ENCODE measurements at places on chromosomes 13 and 19.

- no peak for DNase-seq
These were observed 26.7 kb downstream of the FAAP24 start for GRCh38 chr19:32998722-32999121.

GRCh38 chr19:42323473-42323851, 2.0 kb upstream of the MEGF8 start:
- DNase-seq: no peak

GRCh38 chr19:18871543-18871942, 24.4 kb downstream of the CERS1 start:
- no peak for DNase-seq

- DNase-seq: peak; percentile 66
These were observed 698 bp downstream of the BLOC1S3 start for GRCh38 chr19:45179072-45179891.

- peak; percentile 84 for DNase-seq
These were observed 17.8 kb downstream of the PROZ start for GRCh38 chr13:113176280-113176679.

DNA sequence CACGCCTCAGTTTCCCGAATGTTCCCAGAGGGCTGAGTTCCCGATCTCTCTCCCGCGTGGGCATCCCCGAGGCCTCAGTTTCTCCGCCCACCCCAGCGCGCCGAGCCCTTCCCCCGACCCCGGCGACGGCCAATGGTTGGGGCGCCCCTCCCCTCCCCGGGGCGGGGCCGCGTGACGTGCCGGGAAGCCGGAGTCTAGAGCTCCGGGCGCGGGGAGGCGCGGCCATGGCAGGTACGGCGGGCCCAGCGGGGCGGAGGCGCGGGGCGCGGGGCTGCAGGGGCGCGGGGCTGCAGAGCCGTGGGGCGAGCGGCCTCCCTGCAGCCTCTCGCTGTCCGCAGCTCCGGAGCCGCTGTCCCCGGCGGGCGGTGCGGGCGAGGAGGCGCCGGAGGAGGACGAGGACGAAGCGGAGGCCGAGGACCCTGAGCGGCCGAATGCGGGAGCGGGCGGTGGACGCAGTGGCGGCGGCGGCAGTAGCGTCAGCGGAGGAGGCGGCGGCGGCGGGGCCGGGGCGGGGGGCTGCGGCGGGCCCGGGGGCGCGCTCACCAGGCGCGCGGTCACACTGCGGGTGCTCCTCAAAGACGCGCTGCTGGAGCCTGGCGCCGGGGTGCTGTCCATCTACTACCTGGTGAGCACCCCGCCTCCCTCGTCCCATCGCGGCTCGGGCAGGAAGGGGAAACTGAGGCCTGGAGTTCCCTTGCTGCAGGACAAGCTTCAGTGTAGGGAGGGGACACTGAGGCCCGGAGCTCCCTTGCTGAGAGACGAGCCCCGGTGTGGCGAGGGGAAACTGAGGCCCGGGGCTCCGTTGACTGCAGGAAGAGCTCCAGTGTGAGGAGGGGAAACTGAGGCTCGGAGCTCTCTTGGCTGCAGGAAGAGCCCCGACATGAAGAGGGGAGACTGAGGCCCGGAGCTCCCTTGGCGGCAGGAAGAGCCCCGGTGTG, at the start of gene MPND:
Gene MPND, plus strand, starts transcription at position 193 of the 938 bp plus-strand sequence. Its CDS starts 32 bp downstream, at position 225.
- peak; percentile 89 for DNase-seq

GRCh38 chr19:56603829-56604228, 8.7 kb downstream of the ZNF71 start:
- DNase-seq: no peak

DNA sequence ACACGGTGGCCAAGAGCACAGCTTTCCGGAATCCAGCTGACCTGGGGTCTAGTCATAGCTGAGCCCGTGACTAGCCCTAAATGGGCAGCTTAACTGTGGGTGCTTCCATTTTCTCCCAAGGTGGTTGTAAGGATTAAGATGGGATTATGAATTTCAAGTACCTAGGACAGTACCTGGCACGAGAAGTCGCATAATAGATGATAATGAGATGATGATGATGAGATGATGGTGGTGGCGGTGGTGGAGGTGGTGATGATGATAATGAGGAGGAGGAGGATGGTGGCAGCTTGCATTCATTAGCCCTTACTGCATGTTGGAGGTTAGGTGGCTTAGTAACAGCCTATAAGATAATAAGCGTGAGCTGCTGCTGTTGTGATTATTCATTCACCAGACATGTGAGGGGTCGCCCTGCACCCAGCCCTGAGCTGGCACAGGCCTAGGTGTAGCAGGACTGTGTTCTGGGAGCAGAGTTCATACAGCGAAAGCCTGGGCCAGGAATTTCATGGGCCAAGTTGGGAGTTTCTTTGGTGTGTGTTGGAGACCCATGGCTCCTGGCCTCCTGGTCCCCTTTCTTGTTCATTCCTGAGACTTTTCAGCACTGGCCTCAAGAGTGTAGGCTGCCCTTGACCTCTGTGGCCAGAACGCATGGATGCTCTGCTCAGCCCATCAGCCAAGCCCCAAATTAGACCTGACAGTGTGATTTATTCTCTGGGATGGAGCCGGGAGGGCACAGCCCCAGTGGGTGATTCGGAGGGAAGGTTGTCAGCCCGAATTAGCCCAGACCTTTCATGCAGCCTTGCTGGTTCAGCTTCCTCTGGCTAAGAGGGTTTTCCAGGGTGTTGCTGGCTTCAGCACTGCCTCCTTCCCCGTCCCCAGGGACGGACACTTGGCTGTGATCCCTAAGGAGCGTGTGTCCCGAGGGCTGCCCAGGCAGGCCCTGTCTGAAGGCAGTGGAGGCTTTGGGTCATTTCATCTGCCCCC, 128.8 kb downstream of the SIPA1L3 start:
- DNase-seq: no peak

GRCh38 chr19:45171211-45171623, 6.8 kb downstream of the TRAPPC6A start:
- DNase-seq: peak; percentile 77

DNA sequence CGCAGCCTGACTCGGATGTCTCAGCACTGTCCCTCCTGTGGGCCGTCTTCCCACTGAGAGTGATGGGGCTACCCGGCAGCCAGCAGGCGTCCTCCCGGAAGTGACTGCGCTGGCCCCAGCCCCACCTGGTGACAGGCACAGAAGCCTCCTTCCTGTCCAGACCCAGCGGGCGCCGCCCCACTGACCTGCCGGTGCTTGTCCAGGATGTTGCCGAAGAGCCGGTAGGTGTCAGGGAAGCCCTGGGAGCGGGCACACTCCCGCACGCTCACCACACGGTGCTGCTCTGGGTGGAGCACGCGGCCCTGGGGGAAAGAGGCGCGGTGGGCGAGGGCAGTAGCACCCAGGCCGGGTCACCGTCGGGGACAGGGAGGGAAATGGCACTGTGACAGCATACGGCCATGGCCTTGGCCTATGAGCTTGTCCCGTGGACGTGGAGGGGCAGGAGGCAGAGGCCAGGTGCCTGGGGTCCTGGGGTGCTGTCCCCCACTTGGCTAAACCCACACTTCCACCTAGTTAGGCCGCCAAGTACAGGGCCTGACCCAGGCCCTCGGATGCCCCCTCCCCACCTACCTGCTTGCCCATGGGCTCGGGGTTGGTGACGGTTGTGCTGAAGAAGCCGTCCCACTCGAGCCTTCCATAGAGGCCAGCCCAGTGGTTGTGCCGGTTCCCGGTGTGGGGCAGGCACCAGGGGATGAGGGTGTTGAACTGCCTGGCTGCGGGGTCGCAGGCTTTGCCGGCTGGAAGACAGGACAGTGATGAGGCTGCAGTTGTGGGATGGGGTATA, 16.0 kb upstream of the EIF3G start:
- no peak for DNase-seq

DNA sequence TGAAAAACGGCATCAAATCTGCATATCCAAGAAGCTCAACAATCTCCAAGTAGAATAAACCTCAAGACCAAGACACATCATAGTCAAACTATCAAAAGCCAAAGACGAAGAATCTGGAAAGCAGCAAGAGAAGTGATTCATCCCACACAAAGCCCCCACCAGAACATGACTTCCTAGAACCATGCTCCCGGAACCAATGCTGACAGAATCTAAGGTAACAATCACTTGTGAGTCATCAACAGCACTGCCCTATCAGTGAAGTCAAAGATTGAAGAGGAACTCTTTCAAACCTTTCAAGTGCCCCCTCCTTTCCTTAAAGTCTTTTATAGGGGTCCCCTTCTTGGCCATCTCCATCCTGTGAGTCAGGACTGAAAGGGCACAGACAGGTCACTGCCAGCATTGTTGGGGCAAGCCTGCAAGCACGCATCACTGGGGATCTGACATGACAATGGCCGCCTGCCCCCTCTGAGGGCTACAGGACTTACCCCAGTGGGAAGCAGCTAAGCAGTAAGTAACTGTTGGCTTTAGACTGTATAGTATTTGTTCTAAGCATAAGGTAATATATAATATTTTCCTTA, at the start of gene CCDC70:
Gene CCDC70, plus strand, starts transcription at position 247 of the 578 bp plus-strand sequence. CDS start 3,443 bp downstream, outside the sequence.
- no peak for DNase-seq

- DNase-seq: peak; percentile 49
These were observed at the start of gene EML2 for GRCh38 chr19:45638930-45639729. Gene EML2, minus strand, starts transcription at chr19:45639397. Its CDS starts 21 bp downstream, at chr19:45639376.

- DNase-seq: no peak
These were observed 33.3 kb downstream of the BLOC1S3 start for GRCh38 chr19:45211751-45212381.

DNA sequence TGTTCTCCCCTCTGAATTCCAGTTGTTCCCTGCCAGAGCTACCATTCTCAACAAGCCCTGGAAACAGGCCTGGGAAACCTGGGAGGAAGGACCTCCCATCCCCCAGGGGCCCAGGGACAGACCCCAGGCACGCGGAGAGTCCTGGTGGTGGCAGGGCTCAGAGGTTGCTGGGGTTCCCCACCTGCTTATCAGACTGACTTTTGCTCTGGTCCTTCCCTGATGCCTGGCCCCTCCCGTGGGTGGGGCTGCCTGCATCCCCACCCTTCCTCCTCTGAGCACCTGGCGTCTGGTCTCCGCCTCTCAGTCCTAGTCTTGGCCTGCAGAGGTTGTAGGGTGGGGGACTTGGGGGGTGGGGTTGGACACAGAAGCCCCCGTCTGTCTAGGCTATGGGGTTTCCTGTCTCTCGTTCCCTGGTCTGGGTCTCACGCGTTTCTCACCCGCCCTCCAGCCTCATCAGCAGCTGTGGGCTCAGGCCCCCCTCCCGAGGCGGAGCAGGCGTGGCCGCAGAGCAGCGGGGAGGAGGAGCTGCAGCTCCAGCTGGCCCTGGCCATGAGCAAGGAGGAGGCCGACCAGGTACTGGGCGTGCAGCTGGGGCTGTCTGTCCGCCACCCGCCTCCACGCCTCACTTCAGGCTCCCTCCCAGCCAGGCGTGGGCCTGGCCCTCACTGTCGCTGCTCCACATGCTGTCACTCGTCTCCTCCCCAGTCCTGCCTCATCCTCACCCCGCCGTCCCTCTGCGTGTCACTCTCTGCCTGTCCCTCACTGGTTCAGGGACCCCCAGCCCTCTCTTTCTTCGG, 13.6 kb downstream of the EPN1 start:
- DNase-seq: no peak

GRCh38 chr19:40605216-40605971, 4.2 kb downstream of the LTBP4 start:
- peak; percentile 87 for DNase-seq

GRCh38 chr19:17328517-17329365, 5.9 kb downstream of the ANO8 start:
- peak; percentile 37 for DNase-seq

- DNase-seq: no peak
These were observed 9.7 kb upstream of the PTBP1 start for GRCh38 chr19:787536-787935.

GRCh38 chr19:19613506-19613905, 5.0 kb downstream of the PBX4 start:
- DNase-seq: no peak

- DNase-seq: no peak
These were observed 2.9 kb downstream of the FUT5 start for GRCh38 chr19:5867201-5868136.

GRCh38 chr13:44293908-44294735, 79.5 kb upstream of the SERP2 start:
- no peak for DNase-seq

DNA sequence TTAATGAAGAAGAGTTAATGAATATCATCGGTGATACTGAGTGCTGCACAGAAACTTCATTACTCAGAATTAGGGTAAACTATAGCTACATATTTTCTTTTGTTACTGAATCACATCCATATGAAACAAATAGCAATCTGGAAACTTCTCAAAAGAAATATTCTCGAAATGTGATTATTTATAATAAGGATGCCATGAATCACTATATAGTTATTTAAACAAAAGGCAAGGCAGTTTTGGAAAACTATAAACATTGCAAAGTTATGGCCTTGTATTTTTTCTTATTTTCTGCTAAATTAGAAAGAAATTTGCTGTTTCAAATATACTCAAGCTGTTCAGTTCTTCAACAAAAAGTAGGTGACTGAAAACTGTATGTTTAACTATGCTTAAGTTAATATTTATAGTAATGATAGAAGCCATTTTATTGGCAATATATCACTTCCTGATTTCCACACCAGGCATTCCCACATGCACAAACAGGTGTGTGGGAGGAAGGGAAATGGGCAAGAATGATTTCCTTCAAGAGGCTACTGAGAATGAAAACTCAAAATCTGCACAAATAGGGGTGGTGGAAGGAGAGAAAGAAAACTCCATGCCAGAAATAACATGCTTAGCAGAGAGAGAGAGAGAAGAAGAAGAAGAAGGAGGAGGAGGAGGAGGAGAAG, 74.5 kb upstream of the FRY start:
- no peak for DNase-seq

GRCh38 chr13:31374682-31375081, 174.9 kb downstream of the B3GLCT start:
- no peak for DNase-seq

- DNase-seq: no peak
These were observed 49.8 kb downstream of the TSSK6 start for GRCh38 chr19:19465436-19466070.

GRCh38 chr19:44993926-44994537, 7.2 kb upstream of the RELB start:
- no peak for DNase-seq

DNA sequence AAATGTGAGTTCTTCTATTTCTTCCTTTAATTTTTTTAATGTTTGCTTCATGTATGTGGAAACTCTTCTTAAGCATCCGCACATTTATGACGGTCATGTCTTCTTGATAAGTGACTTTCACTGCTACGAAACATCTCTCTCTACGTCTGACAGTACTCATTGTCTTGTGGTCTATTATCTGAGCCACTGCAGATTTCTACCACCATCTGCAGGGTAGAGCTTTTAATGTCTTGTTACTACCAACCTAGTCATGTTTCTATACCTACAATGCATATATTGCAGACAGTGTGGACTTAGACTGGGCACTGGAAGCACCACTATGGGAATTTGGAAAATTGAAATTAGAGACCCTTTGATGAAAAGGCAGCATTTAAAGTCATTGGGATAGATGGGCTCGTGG, 75.4 kb upstream of the ARHGEF7 start:
- DNase-seq: no peak

GRCh38 chr13:31998131-31998530, 33.4 kb upstream of the FRY start:
- DNase-seq: no peak

- no peak for DNase-seq
These were observed 69.8 kb downstream of the CDK8 start for GRCh38 chr13:26323764-26324163.

DNA sequence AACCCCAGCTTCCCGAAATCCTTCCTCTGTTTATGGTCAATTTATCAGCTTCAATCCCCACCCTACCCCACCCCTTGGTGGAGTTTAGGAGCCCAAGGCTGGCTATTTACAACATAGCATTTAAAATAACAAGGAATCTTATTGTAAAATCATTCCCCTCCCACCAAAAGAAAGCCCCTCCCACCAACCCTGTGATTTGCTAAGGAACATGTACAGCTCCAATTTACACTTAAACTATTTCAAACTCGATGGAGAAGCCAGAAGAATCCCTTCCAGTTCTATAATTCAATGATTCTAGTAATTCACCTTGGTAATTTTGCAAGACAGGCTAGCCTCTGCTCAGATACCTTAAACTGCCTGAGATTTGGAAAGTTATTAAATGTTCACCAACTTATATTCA, 3.0 kb downstream of the LATS2 start:
- no peak for DNase-seq

Data from CD4-positive, alpha-beta memory T cell (primary cell).